B cell (primary cell): ENCODE measurements at places on chromosomes 7 and 10.

DNA sequence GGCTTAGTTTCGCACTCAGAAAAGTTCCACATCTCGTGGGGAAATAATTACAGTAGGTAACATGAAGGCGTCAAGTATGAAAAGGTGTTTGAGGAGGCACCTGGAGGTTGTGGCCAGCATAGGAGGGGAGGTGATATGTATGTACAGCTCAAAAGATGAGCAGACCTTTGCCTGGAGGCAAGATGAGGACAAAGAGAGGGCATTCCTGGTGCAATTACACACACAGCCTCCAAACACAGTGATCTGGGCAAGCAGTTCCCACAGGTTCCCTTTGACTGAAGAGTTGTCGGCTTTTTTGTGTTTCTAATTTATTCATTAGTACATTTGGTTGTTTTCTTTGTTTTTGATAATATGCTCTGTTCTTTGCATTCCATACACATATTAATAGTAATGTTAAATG lies 46.9 kb downstream of the CDK14 start:
- DNase-seq, result no peak

DNA sequence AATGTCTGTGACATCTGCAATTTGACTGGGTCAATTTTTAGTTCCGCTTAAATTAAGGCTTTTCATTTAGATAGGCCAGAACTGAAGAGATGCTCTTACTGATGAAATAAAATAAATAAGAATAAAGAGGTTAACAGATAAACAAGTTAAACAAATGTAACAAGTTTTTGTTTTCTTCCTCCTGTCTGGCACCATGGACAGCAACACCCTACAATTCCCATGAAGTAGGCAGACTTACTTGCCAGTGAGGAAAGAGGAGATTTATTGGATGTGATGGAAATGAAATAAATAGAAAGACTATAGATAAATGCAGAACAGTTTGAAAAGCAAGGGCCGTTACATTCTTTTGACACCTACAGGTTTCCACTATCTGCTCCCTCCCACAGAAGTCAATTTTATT lies 118.5 kb downstream of the AMPH start:
- DNase-seq, result no peak

GRCh38 chr7:8260871-8261694 lies 884 bp downstream of the ICA1 start:
- peak; percentile 24 for DNase-seq

DNA sequence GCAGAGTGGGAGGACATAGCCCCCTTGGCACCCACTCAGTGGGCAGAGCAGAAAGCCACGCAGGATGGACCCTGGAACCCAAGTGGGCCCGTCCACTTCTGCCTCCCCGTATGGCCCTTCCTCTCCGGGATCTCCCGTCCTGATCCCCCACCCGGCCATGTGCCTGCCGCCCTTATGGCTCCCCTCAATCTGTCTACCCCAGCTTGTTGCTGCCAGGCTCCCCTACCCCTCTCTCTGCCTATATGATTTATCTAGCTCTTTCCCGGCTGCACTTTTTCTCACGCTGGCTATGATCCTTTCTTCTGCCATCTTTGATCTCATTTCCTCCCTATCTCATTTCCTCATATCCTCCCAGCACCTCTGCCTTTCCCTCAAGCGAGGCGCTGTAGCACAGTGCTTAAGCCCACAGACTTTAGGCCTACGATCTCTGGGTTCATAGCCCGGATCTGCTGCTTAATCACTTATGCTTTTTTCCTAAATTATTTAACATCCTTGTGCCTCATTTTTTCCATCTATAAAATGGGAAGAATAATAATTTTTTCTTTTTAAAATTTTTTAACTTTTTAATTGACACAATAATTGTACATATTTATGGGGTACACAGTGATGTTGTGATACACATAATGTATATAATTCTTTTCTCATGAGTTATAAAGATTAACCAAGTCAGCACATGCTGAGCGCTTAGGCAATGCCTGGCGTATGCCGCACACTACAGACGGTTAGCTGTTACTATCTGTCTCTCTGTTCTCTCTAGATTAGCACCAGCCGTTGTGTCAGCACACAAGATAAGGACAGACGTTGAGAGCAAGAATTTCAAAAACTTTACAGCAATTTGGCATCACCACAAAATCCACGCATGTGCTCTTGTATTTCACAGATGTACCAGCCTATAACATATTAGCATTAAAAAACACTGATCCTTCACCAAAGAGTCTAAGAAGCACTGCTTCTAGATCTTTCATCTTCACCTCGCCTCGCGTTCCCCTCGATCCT lies 18.1 kb downstream of the KCNH2 start:
- no peak for DNase-seq

DNA sequence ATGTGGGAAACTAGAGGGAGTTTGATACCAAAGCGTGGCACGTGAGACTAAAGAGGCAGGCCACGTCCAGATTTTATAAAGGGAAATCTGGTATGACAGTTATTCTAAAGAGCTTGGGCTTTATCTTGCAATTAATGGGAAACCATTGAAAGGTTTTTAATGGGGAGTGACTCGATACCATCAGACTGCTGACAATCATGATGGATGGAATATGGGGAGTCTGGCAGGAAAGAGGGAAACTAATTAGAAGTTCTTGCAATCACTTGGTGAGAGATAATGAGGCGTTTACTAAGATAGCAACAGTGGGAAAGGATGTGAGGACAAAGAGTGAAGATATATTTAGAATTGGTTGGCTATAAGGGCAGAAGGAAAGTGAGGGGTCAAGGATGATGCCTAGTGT lies 94.0 kb downstream of the MBL2 start:
- DNase-seq, result no peak
